ENCODE measurements at places on chromosomes 16 and 17.
A peak's percentile ranks its signal among the peaks of the same experiment; 100 is the strongest.

GRCh38 chr17:79936641-79937381, 97.6 kb upstream of the CBX4 start:
- no peak for DNase-seq

DNA sequence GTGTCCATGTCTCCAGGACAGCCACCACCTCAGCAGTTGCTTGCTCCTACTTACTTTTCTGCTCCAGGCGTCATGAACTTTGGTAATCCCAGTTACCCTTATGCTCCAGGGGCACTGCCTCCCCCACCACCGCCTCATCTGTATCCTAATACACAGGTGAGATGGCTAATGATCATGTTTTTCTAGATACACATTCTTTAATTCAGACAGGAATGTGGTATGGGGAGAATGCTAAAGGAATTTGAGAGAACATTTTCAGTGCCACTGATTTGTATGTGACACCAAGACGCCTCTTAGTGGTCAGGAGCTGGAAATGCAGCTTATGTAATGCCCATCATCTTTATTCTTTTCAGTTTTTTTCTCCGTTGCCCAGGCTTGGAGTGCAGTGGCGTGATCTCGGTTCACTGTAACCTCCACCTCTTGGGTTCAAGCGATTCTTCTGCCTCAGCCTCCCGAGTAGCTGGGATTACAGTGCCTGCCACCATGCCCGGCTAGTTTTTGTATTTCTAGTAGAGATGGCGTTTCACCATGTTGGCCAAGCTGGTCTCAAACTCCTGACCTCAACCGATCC, 8.9 kb upstream of the RAPGEFL1 start:
- DNase-seq: peak; percentile 36

GRCh38 chr17:48176471-48176855, 68.9 kb downstream of the SNX11 start:
- DNase-seq: no peak

DNA sequence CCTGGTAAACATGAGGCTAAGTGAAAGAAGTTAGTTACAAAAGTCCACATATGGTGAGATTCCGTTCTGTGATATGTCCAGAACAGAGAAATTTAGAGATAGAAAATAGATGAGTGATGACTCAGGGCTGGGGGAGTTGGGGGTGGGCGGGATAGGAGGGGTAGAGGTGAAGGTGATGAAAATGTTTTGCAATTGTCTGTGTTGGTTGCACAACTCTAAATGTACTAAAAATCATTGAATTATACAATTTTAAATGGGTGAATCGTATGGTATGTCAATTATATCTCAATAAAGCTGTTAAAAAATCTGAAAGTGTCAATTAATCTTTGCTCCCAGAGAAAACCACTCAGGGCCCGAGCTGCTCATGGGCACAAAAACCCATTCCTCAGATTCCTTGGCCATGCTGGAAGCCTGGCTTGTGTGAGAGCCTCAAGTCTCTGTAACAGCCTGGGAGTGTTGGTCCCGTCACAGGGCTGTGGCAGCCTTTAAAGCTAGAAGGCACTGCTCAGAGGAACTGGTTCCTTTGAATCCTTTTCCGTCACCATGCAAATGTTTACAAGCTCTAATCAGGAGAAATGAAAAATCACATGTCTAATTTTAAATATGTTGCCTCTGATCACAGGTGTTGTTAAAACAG, 225.3 kb downstream of the WWOX start:
- no peak for DNase-seq

GRCh38 chr17:57544401-57544800, 200.7 kb downstream of the CCDC182 start:
- DNase-seq: no peak

DNA sequence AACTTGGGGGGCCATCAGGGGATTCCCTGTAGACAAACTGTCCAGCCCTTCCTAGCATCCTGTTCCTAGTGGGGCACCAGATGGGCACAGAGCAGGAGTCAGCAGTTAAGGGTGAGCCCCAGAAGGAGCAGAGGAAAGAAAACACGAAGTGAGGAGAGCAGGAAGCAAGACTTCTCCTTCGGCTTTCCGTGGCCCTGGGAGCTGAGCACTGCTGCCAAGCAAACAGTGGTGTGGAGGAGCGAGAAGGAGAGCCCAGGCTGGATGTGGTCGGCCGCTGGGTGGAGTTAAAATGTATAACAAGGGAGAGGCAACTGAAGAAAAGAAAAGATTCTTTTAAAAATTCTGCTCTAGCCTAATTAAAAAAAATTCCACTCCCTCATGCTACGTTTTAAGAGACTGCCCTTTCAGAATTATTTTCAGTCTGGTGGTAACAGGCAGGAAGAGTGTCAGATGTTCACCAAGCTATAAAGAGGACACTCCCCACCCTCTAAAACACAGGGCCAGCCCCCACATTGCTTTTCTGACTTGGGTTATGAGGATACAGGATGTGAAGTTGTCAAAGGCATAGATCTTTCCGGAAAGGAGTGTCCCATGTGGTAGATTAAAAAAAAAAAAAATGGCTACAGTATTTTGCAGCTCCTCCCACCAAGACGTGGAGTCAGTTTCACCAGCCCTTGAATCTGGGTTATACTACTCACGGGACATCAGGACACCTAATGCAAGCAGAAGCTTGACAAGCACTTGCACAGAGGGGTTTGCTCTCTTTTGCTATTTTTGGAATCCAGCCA, 74.9 kb upstream of the ZFHX3 start:
- no peak for DNase-seq

DNA sequence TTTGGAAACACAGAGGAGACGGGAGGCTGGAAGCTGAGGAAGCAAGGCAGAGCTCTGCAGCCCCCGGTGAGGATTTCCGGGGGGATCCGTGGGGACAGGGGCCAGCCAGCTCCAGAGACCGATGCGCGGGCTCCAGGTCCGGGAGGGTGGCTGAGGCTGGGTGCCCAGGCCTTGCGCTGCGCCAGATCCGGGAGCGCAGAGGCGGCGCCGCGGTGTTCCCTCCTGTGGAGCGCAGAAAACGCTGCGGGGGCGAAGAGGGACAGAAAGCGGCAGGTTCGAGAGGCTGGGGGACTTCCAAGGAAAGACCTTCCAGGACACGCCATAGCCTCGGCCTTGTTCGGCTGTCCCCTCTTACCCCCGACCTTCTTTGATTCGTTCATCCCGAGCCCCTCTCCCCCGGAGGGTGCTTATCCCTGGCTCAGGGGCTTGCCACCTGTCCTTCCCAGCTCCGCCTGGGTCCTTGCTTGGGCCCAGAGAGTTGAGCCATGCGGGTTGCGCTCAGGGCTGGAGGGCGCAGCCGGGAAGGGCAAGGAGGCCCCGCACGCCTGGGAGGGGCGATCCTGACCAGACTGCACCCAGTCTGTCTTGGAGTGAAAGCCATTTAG, 697 bp upstream of the SHISA9 start:
- no peak for DNase-seq

DNA sequence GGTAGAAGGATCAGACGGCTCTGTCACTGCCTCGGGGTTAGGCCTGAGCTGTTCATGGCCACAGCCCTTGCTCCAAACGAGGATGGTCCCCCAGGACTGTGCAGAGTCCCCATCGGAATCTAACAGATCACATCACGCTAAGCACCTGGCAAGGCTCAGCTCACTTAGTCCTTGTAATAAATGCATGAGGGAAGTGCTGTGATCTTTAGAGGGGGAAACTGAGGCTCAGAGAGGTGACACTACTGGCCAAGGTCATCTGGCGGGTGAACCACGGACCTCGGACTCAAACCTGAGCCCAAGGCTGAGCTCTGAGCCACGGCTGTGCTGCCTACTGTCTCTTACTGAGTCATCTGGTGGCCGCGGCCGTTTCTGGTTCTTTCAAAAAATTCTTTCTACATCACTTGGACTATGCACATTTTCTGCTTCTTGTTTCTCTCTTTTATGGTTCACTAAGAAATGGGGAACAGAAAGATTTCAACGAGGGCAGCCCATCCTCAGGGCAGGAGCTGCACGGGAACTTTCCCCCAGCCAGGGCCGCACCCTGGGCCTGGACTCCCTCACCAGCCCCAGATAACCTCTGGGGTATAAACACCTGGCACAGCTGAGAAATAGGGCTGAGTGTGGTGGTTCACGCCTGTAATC, 55.6 kb downstream of the COTL1 start:
- no peak for DNase-seq

DNA sequence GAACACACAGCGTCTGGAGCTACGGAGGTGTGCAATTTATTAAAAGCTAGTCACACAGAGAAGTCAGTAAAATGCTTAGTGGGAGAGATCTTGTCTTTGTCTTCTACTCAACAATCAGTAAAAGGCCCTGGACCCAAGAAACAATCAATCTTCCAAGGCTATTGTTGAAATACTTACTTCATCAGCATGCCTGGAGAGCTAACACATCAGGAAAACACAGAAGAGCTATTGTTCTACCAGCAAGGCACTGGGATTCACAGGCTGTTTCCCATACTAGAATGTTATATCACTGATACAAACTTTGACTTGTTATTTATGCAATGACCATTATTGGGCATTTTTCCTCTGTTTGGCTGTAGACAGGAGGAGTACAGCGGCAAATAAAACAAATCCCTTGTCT, 247.8 kb upstream of the ERCC4 start:
- no peak for DNase-seq

- DNase-seq: no peak
Measured at GRCh38 chr16:74716355-74716754, 15.7 kb upstream of the MLKL start.

GRCh38 chr16:21719283-21719682, 55.5 kb downstream of the OTOA start:
- DNase-seq: no peak

DNA sequence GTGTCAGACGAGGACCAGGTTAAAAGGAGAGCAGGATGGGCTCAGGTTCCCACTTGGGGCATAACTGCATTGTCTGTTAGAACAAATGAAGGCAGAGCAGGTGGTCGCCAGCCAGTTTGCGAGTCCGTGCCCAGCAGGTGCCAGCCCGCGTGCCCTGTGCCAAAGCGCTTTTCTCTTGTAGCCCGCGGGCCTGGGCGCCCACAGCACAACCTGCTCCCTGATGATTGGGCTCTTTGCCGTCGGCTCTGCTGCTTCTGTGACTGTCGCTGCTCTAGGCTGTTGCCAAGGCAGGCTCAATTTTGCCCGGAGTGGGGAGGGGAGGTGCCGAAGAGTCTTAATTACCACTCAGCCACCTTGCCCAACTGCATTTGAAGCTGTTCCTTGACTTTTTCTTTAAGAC, 21.1 kb downstream of the KNOP1 start:
- peak; percentile 82 for DNase-seq

DNA sequence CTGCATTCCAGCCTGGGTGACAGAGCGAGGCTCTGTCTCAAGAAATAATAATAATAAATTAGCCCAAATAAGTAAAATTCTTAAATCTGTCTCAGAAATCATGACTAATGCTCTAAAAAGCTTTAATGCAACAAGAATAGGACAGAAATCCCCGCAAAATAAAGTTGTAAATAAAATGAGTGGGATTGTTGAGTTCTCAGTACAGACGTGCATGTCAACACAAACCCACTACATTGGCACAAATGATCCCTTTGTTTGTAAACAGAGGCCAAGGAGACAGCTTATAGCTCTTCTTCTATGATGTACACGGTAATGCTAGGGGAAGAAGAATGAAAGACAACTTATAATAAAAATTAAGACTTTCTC, 6.0 kb downstream of the STAT5B start:
- DNase-seq: no peak

- DNase-seq: no peak
Measured at GRCh38 chr16:88297178-88297720, 85.5 kb upstream of the ZNF469 start.

DNA sequence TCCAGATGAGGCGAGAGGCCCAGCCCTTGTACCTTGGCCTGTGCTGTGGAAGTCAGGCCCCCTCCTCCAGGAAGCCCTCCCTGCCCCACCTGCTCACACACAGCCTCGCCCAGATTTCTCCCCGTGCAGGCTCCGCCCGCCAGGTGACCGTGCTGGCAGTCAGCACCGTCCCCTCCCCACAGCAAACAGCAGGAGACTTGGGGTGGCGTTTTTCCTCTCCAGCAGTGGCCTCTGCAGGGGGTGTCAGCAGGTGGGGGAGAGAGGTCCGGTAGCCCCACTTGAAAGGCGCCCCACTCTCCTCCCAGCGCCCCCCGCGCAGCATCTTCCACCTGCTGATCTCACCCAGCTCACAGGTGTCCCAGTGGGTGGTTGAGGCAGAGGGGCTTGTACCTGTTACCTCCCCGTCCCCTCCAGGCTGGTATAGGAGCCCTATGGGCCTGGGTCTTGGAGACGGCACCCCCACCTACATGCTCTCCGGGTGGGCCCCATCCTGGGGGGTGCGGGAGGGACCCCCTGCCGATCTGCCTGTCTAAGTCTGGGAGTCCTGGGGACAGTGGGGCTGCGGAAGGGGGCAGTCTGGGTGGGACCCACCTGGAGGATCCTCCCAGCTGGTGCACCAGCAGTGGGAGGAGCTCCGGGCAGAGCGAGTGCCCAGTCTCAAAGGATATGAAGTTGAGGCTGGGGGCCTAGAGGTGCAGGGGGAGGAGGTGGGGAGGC, 4.2 kb upstream of the C1QTNF8 start:
- no peak for DNase-seq

DNA sequence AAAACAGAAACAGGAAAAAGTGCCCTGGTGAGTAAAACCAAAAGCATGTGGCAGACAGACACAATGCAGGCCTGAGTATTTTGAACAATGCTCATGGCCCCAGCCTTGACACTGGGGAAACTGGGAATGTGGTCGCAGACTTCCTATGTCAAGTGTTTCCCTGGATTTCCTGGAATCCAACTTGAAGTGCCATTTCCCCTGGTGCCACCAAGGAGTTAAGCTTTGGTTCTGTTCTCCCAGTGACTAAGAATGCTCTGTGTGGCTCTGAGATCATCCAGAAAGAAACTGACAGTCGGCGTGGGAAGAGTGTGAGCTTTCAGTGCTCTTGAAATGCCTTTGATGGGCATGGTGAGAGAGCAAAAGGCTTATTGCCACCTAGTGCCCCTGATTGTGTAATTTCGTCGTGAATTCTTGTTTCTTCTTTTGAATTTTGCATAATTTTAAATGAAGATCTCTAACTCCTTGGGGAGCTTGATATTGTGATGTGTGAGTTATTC, 96.0 kb downstream of the YPEL2 start:
- no peak for DNase-seq

GRCh38 chr17:45753645-45754225, 30.4 kb upstream of the CRHR1 start:
- no peak for DNase-seq

- DNase-seq: no peak
Measured at GRCh38 chr16:87891764-87892163, 22.5 kb upstream of the SLC7A5 start.

DNA sequence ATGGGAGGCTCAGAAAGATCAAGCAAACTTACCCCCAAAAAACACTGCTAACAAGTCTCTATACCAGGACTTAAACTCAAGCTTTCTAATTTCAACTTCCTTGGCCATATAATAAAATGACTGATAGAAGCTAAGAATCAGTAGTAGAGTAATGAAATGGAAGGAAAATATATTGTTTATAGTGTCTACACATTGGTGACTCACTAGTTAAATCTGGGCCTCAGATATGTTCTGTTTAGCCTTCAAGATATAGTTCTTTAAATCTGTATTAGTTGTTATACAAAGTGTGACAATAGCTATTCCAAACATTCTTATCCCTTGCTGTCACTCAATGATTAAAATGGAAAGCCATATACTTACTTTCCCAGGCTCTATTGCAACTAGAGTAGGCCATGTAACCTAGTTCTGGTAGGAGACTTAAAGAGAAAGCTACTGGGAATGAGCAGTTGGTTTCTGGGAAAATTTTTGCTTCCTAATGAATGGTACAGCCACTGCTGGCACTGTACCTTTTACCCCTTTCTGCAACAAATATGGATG, 18.3 kb downstream of the SSH2 start:
- no peak for DNase-seq
